ENCODE measurements at places on chromosomes 4 and X.

DNA sequence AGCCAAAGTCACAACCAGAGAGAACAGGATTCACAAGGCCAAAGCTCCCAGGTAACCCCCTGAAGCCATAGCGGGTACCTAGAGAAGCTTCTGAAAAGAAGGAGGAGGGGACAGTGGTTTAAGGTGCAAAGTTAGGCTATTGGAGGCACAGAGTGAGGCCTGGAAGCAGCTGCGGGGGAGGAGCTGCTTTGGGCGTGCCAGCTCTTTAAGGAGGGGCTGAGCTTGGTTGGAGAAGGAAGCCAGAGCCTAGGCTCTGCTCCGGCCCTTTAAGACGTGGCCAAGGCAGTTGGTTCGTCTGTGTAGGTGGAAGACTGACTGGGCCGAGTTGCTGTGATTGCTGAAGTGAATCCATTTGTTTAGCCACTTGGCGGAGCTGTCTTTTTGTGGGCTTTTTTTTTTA lies 1.5 kb downstream of the KLF8 start:
- no peak for DNase-seq

GRCh38 chr4:181193131-181193930 lies 1049.9 kb upstream of the TENM3 start:
- no peak for DNase-seq

DNA sequence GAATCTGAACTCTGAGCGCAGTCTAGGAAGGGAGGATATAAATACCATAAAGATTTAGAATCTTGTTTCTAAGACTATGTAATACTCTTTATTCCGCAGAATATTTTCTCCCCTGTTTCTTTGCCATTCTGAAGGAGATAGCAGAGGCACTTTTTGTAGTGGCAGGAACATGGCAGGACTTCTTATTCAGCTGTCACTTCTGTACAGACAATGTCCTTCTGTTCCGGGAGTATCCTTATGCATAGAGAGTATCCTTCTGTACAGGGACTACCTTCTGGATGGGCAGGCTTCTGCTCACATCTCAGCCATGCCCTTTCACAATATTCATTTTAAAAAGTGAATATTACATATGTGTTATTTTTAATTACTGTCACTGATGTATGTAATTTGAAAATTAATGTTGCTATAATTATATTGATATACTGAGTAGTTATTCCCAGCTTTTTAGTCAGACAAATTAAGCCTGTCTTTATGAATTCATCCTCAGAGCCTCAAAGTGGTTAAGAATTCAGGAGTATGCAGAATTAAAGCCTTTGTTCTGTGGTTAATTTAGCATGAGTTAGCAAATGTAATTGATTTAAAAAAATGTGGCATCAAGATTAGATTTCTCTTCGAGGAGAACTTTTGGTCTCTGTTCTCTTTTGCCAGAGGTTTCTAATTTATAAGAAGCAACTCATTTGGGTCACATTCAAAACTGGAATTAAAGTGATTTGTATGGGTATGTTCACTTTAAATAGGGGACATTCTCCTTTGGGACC lies 174.4 kb downstream of the FHIP1A start:
- no peak for DNase-seq

DNA sequence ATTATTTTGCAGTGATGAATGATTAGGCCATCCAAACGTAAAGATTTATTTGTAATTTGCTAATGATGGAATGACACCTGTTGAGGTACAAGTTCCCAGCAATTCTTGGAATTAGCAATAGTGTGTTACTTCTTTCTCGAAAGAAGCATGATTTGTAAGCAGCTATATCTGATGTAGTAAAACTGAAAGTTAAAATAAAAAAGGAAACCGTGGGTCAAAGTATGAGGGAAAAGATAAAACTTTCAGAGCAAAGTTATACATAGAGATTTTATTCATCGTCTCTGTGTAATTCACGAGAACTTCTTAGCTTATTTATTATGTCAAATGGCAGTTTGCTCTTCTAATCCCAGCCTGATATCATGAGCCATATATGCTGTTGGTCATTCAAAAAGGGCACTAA lies 59.0 kb downstream of the NFKB1 start:
- DNase-seq, result no peak

- DNase-seq, result no peak
These were observed 46.4 kb upstream of the SPRY1 start for GRCh38 chr4:123350191-123350544.

- DNase-seq, result no peak
These were observed 314.5 kb downstream of the GPAT3 start for GRCh38 chr4:83850435-83850834.

DNA sequence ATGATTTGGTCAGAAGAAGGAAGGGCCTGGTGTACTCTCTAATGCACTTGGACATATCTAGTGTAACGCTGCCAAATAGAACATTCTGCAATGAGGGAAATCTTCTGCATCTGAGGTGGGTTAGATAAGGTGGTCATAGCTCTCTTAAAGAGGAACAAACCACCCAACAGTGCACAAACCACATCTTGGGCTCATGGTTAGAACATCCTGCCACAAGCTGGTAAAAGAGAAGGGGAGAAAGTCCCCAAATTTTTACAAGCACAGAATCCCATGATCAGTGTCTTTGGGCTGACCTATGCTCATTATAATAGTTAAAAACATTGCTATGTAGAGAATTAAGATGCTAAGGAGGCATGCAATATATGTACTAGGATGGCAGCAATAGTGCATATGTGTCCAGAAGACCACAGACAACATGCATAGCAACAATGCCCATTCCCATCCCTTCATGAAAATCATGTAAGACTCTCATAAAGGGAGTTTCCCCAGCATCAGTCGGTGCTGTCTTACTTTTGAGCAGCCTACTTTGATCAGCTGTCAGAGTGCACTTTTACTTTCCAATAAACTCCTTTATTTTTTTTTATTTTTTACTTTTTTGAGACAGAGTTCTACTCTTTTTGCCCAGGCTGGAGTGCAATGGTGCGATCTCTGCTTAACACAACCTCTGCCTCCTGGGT lies 99.7 kb upstream of the SLC7A11 start:
- DNase-seq, result no peak

- no peak for DNase-seq
These were observed 39.1 kb downstream of the HAND2 start for GRCh38 chr4:173490817-173491528.

DNA sequence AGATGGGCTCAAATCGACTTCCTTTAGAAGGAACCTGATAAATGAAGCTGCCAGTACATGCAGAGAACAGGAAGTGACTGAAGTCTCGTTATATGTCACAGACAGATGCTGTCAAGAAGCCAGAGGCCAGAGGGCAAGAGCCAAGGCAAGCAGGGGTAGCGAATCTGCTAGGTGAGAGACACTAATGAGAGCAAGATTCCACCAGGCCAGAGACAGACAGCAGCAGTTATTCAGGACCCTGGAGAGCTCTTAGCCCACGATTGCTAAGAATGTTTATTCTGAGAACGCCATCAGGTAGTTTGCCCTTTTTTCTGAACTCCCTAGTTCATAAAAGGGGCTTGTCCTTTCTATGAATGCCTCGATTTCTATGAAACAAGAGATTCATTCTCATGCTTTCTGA lies 73.7 kb downstream of the BEND2 start:
- DNase-seq, result no peak

DNA sequence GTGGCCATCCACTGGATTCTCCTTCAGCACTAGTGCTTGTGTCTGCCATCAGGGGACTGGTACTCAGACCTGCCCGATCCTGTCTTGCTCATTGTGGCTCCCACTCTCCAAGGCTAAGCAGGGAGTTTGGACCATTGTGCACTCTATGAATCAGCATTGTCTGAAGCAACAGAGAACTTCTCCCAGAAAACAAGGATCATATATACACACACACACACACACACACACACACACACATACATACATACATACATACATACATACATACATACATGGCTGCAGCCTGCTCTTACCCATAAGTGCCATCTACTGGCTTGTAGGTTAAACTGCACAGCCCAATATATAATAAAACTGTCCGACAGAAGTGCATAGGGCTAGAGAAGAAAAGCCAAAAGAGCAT lies 345.3 kb upstream of the LCORL start:
- DNase-seq, result no peak

GRCh38 chrX:47618923-47619485 lies 653 bp downstream of the SYN1 start:
- no peak for DNase-seq

GRCh38 chrX:69741721-69742120 lies 125.8 kb downstream of the EDA start:
- no peak for DNase-seq

DNA sequence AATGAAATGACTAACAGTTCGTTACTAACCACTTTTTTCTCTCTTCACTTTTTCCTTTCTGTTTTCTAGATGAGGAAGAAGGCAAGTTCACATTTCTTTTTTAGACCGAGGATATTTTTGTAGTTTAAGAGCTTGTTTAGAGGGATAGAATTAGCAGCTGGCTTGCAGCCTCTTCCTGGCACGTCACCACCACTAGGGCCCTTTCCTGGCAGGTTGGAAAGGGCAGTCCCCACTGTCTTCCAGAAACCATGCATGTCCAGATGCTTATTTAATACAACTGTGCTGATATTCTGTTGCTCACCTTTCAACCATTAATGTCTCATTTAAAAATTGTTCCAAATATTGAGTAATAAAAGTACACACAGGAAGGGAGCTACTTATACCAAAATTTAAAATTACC lies 209.5 kb upstream of the PACRGL start:
- no peak for DNase-seq

DNA sequence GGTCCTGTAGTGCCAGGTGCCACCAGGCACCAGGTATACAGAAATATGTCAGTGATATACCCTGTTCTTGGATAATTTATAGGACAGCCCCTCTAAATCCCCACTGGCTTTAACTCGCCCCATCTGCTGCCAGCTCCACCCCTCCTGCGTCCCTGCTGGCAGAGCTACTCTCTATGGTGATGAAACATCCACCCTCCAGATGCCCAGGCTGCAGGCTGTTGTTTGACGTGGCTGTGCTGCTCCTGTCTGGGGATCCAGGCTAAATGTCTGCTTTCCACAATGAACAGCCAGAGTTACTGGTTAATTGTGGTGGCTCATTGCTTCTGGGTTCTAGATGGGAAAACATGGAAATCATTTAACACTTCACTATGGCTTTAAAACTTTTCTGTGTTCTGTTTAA lies 12.9 kb downstream of the NHSL2 start:
- no peak for DNase-seq

GRCh38 chr4:89438102-89438831 lies 130.7 kb upstream of the GPRIN3 start:
- DNase-seq, result peak; percentile 28

GRCh38 chr4:167616476-167616875 lies 382.2 kb upstream of the SPOCK3 start:
- no peak for DNase-seq

Data from activated CD4-positive, alpha-beta T cell treated with anti-CD3 and anti-CD28 coated beads, Interleukin-2, amount 50 U/mL, for 4 hours (primary cell).